ENCODE measurements at places on chromosomes 5 and 9. TPM values are rescaled to one million over a fixed set of nuclear protein-coding genes. Genes with fewer than 3 reads are reported as not detected.

Gene NME5
- 3.7 TPM for total RNA-seq

DNA sequence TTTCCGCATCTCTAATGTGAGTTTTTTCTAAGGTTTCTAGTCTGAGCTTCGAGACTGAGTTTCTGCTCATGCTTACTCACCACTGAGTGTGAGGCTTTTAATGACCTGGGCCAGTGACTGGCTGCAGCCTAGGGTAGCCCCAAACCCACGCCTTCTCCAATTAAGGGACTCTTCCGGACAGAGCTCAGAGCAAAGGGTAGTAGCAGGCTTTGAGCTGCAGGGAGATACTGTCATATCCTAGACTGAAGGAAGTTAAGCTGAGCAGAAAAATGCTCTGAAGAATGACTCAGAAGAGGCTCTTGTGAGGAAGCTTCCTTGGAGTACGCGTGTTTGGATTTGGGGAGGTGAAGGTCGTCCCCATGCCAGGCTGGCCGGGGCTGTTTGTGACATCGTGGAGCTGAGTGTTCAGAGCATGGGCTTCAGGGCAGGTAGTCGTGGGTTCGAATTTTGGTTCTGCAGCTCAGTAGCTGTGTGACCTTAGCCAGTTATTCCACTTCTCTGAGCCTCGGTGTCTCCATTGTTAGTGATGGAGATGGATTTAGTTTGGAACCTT, 3.5 kb downstream of the USP20 start:
- DNase-seq, result no peak

GRCh38 chr9:20551835-20552234, 70.5 kb downstream of the MLLT3 start:
- DNase-seq, result no peak

Gene CCDC69
- 45.8 TPM for total RNA-seq

- peak; percentile 40 for DNase-seq
These were observed 11.3 kb downstream of the FLT4 start for GRCh38 chr5:180637962-180638680.

DNA sequence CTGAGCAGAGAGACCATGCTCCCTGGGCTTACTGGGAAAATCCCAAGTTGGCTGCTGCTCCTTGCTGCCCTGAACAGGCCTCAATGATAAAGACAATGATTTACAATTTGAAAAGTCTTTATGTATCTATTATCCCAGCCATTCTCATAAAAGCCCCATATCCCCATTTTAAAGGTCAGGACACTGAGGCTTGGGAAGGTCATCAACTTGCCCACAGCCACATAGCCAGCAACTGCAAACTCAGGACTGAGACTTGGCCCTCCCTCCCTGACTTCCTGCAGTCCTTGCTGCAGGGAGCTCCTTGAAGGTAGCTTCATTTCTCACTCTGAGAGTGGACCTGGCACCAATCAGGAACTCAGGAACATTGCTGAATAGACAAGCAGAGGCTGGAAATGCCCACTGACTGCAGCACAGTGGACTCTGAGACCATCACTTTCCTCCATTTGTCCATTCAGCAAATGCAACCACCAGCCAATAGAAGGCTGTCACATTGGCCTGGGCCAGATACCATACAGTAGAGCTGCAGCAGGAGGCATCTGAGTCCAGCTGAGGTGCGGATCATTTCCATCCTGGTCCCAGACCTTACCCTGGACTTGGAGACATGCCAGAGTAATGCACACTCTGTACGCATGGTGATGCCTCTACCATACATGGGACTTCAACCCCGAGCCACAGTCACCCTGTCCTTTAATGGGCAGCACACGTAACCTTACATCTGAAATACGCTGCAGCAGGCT, 18.3 kb downstream of the TNIP1 start:
- DNase-seq, result no peak

DNA sequence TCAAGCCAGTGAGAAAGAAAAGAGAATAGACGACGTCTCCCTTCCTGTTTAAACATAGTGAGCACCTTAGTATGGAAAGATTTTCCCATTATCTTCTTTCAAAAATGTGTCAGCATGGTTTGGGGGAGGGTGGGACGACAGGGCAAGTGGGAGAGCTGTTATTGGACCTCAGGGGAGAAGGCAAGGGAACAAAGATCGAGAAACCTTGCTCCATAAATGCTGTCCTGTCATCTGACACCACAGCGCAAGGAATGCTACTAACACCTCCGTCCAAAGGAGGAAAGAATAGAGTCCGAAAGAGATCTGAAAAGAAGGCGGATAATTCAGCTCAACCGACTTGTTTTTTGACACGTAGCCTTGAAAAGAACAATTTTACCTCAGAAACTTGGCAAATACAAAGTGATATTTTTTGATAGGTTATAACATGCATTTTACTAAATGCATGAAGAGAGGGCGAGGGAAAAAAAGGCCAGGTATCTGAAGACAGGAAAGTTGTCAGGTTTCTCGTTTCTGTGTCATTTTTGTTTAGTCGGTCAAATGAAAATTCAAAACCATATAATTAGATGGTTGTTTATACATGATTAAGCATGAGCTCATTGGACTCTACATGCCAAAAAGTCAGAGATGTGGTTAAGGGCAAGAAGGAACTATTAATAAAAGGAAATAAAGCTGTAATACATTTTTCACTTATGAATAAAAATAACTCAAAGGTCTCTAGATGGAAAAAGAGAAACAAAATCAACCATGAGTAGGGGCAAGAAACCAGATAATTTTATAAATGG, 155.7 kb downstream of the GLIS3 start:
- no peak for DNase-seq

GRCh38 chr5:10550222-10550995, 13.5 kb upstream of the ANKRD33B start:
- DNase-seq, result no peak

- DNase-seq, result no peak
These were observed 2.6 kb downstream of the CDK9 start for GRCh38 chr9:127788337-127789011.

- no peak for DNase-seq
These were observed 127.2 kb downstream of the CTNND2 start for GRCh38 chr5:11777096-11777495.

Gene SLF1
- 8.6 TPM for total RNA-seq

- no peak for DNase-seq
These were observed 119.4 kb downstream of the SPOCK1 start for GRCh38 chr5:137379555-137380286.

Gene EPB41L4B
- 31.8 TPM for total RNA-seq

DNA sequence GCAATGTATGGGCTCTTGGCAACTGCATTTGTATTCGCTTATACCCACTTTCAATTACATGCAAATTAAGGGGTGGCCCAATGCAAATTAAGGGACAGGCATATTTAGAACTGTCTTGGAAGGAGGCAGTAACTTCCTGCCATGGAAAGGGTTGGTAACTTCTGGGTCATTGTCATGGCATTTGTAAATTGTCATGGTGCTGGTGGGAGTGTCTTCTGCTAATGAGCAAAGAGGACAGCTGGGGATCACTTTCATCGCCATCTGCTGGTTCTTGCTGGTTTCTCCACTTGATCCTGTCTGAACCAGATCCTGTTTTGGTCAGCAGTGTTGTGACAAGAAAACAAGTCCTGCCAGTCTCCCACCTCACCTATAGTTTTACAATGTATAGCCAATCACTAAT, 23.3 kb upstream of the UGT3A2 start:
- no peak for DNase-seq

- DNase-seq, result no peak
These were observed 73.6 kb upstream of the RPS23 start for GRCh38 chr5:82351754-82352145.

GRCh38 chr9:68804911-68805889, 100.2 kb downstream of the PIP5K1B start:
- no peak for DNase-seq

Gene GARIN3
- total RNA-seq, result not detected

Gene PRELID2
- total RNA-seq, result 22.4 TPM

DNA sequence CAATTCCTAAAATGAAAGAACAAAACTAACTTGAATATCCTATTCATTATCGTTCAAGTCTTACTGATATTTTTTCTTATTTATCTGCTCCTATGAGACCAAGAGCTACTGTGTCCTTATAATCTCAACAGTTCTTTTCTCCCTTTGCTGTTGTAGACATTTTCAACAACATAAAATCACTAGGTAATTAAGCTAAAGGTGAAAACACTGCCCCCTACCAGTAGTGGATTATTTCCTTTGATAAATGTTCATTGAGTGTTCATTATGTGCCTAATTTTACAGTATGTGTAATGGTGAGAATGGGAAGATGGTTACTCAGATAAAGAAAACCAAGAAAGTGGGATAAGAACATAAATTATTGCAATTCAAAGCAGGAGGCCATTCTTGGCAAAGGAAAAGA, 41.4 kb upstream of the PAPPA start:
- DNase-seq, result no peak

DNA sequence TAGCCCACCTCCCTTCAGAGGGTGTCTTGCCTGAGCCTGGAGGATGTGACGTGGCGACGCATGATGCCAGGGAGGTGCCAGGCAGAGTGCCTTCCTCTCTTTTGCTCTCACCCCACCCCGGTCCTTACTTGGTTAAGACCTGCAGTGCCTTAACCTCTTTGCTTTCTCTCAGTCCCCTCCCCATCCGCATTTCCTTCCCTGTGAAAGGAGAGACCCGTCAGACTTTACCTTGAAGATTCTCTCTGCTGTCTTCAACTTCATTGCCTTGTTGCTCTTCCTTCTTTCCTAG, 52.0 kb upstream of the NCS1 start:
- no peak for DNase-seq

Gene CA9
- total RNA-seq, result not detected

- DNase-seq, result no peak
These were observed 20.2 kb upstream of the PCDHB1 start for GRCh38 chr5:141031006-141031405.

GRCh38 chr9:119114681-119115080, 254.6 kb downstream of the BRINP1 start:
- DNase-seq, result no peak

Gene SLC6A18
- not detected for total RNA-seq

DNA sequence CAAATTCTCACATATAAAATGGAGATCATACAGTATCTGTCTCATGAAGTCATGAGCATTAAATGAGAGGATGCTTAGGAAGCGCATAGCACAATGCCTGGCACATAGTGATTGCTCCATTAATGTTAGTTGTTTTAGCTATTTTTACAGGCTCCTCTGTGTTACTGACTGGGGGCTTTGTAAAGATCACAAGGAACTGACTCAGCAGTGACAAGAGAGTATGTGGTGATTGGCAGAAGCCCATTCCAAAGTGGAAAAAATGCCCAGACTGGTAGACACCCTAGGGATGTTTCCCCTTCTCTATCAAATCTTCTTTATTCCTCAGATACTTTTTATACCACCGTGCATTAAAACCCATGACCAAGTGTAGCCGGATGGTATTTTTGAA, 33.5 kb downstream of the ABLIM3 start:
- DNase-seq, result no peak

Gene EMB
- 17.6 TPM for total RNA-seq

Gene LCN1
- total RNA-seq, result not detected

DNA sequence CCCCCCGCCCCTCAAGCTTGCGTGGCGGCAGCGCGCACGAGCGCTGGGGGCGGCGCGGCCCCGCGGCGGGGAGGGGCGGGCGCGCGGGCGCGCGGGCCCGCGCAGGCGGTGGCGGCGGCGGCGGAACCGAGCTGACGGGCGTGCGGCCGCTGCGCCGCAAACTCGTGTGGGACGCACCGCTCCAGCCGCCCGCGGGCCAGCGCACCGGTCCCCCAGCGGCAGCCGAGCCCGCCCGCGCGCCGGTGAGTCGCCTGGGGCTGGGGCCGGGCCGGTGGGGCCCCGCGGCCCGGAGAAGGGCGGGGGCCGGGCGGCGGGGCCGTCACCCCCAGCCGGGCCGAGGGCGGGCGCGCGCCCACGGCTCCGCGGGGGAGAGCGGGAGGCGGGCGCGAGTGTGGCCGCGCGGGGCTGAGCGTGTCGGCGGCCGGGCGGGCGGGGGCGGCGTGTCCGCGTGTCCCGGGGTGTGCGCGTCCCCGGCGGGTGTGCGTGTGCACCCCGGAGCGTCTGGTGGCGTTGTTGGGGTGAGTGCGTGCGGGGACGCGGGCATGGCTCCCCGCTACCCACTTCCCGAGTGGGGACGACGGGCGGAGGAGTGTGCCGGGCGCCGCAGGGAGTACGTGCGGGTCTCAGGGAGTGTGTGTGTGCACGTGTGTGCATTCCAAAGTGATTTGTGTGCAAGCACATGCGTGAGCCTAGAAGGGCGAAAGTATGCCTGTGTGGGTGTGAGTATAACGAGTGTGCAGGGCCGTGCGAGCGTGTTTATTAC, at the start of gene NEK6:
TSS of gene NEK6 (plus strand) at position 106 of the 763 bp plus-strand sequence. CDS start 44,016 bp downstream, outside the sequence.
- DNase-seq, result no peak

- DNase-seq, result no peak
These were observed 387.7 kb upstream of the IRX4 start for GRCh38 chr5:2270467-2270866.

Gene EXOC3
- total RNA-seq, result 58.4 TPM

DNA sequence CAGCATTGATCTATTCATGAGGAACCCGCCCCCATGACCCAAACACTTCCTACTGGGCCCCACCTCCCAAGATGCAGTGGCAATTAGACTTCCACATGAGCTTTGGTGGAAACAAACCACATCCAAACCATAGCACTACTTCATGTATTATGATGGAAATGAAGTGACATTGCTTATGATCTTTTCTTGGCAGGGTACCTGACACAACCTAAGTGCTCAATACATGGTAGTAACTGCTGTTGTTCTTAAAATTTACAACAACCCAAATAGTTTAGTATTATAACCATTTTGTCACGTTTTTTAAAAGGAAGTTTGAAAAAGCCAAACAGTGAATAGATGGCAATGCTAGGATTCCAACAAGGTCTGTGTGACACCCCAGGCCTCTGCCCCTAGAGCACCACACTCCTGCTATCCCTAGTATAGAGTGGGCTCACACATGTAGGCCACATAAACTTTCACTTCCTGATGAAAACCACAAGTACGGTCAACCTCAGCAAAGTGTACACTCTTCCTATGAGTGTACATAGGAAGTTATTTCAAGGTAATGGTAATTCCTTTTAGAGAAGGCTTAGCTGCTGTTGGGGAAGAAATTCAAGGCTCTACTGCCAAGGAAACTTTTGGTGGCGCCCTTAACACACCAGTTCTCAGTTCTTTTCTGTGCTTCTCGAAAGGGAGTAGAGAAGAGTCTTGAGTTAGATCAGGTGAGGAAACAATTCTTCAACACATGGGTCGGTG, 97.6 kb downstream of the ARSB start:
- DNase-seq, result no peak

- DNase-seq, result no peak
These were observed 185.7 kb downstream of the GAPVD1 start for GRCh38 chr9:125447202-125447802.

Gene FOXD4L6
- not detected for total RNA-seq

Gene TMEM174
- not detected for total RNA-seq

- DNase-seq, result no peak
These were observed 171.2 kb downstream of the HSPA4 start for GRCh38 chr5:133222979-133223378.

All from sciatic nerve (tissue), 2 donors.